ENCODE measurements at places on chromosomes 11 and 22.

DNA sequence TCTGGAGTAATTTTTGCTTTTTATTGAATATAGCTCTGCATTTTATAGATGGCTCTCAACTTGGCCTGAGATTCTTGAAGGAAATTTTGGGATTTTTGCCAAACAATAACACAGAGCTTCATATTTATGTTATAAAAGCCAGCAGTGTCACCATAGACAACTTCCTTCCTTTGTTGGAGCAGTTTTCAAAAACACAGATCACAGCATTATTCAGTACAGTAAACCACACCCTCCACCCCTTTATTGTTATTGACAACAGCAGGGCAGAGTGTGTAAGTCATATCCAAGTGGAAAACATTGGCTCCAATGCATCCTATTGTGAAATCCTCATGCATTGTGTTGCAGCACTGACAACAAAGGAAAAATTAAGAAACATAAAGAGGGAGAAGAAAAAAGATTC, 62.6 kb upstream of the PRSS23 start:
- DNase-seq = no peak

GRCh38 chr22:17412232-17412631, 43.0 kb downstream of the CECR2 start:
- DNase-seq = no peak

- no peak for DNase-seq
Measured at GRCh38 chr11:103354656-103355055, 245.4 kb downstream of the DYNC2H1 start.

- DNase-seq = no peak
Measured at GRCh38 chr11:1701091-1701807, 4.3 kb downstream of the KRTAP5-6 start.

DNA sequence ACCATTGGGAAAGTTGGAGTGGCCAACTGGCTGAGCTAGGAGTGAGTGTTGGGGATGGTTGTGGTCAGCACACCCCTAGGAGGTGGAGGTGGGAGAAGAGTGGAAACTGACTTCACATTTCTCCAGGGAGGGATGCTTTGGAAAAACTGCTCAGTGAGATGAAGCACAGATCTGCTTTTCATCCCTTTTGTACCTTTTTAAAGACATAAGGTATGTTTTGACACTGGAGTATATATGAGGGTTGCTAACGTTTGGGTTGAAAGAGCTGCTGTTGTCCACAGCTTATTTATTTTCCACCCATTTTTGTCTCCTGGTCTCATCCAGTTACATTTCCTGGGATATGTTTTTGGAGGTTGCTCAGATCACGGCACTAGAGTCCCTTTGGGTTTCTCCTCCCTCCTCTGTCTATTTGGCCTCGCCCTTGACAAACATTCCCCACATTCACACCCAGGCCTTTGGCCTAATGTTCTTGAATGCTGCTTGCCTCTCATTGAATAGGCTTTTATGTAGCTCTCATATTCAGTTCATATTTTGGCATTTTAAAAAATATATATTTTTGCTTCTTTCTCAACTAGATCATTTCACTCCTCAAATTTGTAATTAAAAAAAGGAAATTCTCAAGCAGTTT, 8.3 kb downstream of the SREBF2 start:
- no peak for DNase-seq

DNA sequence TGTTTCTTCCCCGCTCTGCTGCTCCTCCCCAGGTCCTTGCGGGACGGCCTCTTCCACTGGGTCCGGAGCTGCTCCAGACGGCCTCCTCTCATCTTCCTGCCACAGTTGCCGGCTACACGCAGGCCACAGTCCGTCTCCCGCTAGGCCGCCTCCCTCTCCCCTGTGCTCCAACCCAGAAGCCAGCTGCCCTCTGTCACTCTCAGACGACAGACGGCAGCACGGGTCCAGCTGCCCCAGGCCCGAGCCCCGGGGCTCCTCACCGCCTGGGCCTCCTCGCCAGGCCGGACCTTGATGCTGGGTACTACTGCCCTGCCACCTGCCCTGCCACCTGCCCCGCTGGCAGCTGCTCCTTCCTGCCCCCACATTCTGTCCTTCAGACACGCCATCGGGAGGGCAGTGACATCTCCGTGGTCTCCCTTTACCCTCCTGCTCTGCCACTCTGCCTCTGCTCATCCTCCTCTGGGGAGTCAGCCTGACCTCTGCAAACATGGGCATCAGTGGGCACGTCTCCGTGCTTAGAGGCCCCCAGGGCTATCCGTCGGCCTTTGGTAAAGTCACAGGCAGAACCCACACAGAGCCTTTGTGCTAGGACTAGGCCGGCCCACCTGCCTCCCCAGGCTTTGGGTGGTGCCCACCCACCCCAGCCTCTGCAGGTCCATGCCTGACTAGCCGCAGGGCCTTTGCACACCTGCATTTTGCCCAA, 43.1 kb upstream of the TH start:
- DNase-seq = peak; percentile 96

All from DMS53 (cell line).